ENCODE measurements at places on chromosomes 6 and 20.

DNA sequence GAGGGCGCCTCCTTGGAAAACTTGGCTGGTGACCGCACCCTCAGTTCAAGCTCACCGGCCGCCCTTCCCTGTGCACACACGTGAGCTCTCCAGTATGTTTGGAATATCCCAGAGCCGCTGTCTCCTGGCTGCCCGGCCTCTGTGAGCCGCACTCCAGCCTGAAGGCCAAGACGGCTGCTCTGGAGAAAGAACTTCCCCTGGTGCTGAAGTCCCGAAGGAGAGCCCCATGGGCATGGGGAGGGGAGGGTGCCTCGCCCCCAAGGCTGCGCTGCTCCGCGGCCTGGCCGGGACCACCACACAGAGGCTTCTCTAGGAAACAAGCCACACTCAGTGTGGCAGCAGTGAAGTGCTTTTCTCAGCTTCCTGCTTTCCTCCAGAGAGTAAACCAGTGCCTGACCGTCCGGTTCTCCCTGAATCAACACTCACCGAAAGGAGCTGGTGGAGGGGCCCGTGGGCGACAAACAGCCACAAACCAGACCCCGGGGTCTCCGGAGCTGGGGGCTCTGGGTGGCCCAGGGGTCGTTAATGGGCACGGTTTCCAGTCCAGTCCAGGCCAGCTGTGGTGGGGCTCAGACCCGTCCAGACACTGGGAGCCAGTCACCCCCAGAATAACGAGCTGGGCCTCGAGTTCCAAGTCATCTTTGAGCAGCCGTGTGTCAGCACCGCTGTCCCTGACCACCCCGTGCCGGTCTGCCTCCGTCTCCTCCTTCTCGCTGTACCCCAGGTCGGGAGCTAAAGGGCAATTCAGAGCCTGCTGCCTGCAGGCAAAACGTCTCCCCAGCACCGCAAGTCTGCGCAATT is 87.4 kb upstream of the BHLHE23 start:
- no peak for DNase-seq

GRCh38 chr20:54019585-54019984 is 50.8 kb downstream of the BCAS1 start:
- DNase-seq: no peak

- DNase-seq: no peak
Observed at GRCh38 chr20:19696620-19697019, 61.4 kb upstream of the RIN2 start.

GRCh38 chr6:89034586-89035251 is 45.8 kb upstream of the PNRC1 start:
- DNase-seq: no peak

GRCh38 chr6:35007016-35007415 is 118.0 kb downstream of the ANKS1A start:
- no peak for DNase-seq
